Upper lobe of right lung (tissue), 1 donor: ENCODE measurements at places on chromosomes 5 and 9.

- H3K4me1 ChIP-seq = no peaks in the 10 kb centered on the region
- H3K27ac ChIP-seq = no peak overlapping the region
- H3K4me3 ChIP-seq = no peak overlapping the region
- DNase-seq = no peak
These were observed 9.9 kb upstream of the PPP2R2B start for GRCh38 chr5:146888351-146888978.

DNA sequence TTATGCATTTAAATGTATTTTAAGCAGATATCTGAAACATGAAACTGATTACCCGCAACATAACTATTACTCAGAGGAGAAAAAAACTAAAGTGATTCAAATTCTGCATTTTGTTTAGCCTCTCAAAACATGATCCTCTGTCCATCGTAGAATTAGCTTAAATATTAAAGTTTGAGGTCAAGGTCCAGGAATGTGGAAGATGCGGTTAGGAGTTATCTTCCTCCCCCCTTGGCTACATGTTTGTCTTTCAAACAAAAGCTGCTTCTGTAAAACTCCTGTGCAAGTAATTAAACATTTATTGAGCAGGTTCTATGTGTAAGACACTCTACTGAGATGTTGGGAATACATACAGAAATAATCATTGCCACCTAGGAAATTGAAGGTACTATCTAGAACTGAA lies 175.0 kb upstream of the ISL1 start:
- no peak for DNase-seq
- H3K4me1 ChIP-seq = no peaks in the 10 kb centered on the region
- no peak overlapping the region for H3K4me3 ChIP-seq
- H3K27me3 ChIP-seq = no peaks in the 10 kb centered on the region
- no peak overlapping the region for H3K27ac ChIP-seq
- H3K36me3 ChIP-seq = no peaks in the 10 kb centered on the region

- no peaks in the 10 kb centered on the region for H3K27me3 ChIP-seq
- peak overlapping the region; percentile 38 for H3K27ac ChIP-seq
- DNase-seq = no peak
- H3K4me1 ChIP-seq = peaks cover 20% of the 10 kb centered on the region
- no peak overlapping the region for H3K4me3 ChIP-seq
These were observed 45.1 kb upstream of the PJA2 start for GRCh38 chr5:109454731-109455505.

- no peak overlapping the region for H3K27ac ChIP-seq
- H3K4me1 ChIP-seq = no peaks in the 10 kb centered on the region
These were observed 31.9 kb upstream of the C5orf58 start for GRCh38 chr5:170200876-170201275.

DNA sequence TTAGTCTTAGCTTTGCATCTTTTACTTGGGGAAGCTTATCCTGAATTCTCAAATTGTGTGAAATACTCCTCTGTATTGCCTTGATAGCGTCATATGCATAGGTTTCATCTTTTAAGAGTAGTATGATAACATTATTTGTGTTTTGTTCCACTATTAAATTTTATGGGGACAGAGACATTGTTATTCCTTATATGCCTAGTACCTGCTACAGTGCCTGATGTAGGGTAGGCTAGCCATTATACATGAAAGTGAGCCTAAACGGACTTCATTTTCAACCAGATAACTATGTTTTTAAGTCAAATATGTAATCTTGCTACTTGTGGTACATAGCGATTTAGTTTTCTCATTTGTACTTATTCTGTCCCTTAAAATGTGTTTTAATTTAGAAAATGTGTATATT lies 105.9 kb downstream of the DMXL1 start:
- DNase-seq = no peak
- peaks cover 31% of the 10 kb centered on the region for H3K36me3 ChIP-seq
- no peaks in the 10 kb centered on the region for H3K27me3 ChIP-seq
- no peak overlapping the region for H3K27ac ChIP-seq

DNA sequence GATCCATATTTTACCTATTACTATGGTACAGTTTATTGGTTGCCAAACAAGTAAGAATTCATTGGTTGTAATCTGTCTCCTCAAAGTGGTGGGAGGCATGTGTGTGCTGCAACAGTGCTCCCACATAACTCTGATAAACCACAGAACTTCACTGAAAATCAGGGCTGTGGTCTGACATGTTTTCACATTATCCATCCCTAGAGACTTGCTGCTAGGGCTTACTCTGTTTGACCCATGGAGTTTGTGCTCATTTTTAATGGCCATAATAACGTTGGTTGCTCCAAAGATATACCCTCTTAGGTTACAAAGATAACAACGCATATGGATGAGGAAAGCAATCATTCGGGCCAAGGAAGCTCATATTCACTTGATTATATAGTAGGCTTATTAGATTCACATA lies 37.0 kb downstream of the HACD4 start:
- peaks cover 8% of the 10 kb centered on the region for H3K4me1 ChIP-seq
- no peak for DNase-seq
- H3K27ac ChIP-seq = no peak overlapping the region
- no peaks in the 10 kb centered on the region for H3K27me3 ChIP-seq
- H3K36me3 ChIP-seq = peaks cover 10% of the 10 kb centered on the region

GRCh38 chr5:106047341-106047740 lies 1623.4 kb downstream of the EFNA5 start:
- no peak for DNase-seq
- no peaks in the 10 kb centered on the region for H3K36me3 ChIP-seq
- H3K27me3 ChIP-seq = no peaks in the 10 kb centered on the region
- no peak overlapping the region for H3K4me3 ChIP-seq

GRCh38 chr9:86288499-86289198 lies 6.3 kb upstream of the ISCA1 start:
- H3K27me3 ChIP-seq = no peaks in the 10 kb centered on the region
- H3K27ac ChIP-seq = no peak overlapping the region
- DNase-seq = no peak
- H3K36me3 ChIP-seq = peaks cover 34% of the 10 kb centered on the region

DNA sequence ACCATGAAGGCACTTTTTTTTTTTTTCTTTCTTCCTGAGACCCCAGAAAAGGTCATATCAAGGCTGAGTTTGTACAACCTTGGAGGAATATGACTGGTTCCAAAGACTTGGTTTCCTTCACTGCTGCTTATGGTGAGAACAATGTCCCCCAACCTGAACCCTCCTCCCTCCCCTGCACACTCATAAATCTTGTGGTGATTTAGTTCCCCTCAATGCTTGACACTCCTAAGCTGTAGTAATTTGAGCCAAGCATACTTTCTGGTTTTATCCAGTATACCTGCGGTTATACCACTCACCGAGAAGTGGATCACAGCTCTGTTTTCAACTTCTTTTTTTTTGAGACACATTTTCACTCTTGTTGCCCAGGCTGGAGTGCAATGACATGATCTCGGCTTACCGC lies 149.9 kb upstream of the KLF4 start:
- peaks cover 19% of the 10 kb centered on the region for H3K4me1 ChIP-seq
- no peak overlapping the region for H3K4me3 ChIP-seq
- no peak overlapping the region for H3K27ac ChIP-seq
- H3K36me3 ChIP-seq = no peaks in the 10 kb centered on the region

DNA sequence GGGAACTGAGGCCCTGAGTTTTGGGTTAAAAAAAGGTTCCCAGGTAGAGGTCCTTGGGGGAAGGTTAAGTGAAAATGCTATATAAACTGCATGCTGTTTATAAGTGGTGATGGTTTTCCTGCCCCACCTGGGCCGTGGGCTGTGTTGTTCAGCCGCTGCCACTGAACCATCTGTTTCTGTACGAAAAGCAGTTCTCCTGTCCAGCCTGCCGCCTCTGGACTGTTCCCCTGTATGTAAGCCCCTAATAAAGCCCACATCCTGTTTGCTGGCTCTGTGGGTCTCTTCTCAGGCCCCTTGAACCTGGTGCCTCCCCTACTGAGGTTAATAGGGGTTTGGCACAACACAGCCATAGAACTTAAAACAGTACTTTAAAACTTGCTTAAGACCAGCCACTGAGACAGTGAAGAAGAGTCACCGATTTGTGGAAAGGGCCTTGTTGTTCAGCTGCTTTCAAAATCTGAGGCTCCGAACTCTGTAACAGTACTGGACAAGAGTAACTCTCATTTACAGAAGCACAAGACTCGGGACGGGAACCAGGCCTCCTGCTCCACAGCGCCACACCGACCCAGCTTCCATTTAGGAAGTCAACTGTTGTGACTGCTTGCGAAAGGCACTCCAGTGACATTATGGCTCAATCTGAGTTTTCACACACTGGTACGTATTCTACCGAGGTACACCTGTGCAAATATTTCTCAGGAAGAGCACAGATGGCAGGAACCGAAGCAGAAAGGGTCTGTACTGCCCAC lies 192.5 kb downstream of the CDK5RAP2 start:
- no peaks in the 10 kb centered on the region for H3K27me3 ChIP-seq
- H3K4me3 ChIP-seq = no peak overlapping the region
- H3K4me1 ChIP-seq = peaks cover 7% of the 10 kb centered on the region
- H3K27ac ChIP-seq = no peak overlapping the region
- DNase-seq = no peak

GRCh38 chr5:154734370-154735248 lies 20.6 kb upstream of the LARP1 start:
- no peak overlapping the region for H3K27ac ChIP-seq
- H3K27me3 ChIP-seq = no peaks in the 10 kb centered on the region
- no peak for DNase-seq
- H3K36me3 ChIP-seq = no peaks in the 10 kb centered on the region
- no peaks in the 10 kb centered on the region for H3K4me1 ChIP-seq

GRCh38 chr5:28685794-28686193 lies 1647.4 kb upstream of the CDH9 start:
- no peak overlapping the region for H3K27ac ChIP-seq
- no peak overlapping the region for H3K4me3 ChIP-seq
- H3K27me3 ChIP-seq = no peaks in the 10 kb centered on the region
- DNase-seq = no peak
- H3K36me3 ChIP-seq = no peaks in the 10 kb centered on the region
